ENCODE measurements at places on chromosomes 12 and 14.
A peak's percentile ranks its signal among the peaks of the same experiment; 100 is the strongest.

DNA sequence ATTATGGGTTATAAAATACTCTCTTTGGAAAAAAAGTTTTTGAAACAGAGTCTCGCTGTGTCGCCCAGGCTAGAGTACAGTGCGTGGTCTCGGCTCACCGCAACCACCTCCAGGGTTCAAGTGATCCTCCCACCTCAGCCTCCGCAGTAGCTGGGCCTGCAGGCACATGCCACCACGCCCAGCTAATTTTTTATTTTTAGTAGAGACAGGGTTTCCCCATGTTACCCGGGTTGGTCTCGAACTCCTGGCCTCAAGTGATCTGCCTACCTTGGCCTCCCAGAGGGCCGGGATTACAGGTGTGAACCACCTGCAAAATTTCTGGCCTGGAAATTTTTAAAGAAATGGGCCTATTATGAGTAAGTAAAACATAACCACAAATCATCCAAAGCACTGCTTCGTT is 3.8 kb downstream of the USP15 start:
- DNase-seq: peak; percentile 59

DNA sequence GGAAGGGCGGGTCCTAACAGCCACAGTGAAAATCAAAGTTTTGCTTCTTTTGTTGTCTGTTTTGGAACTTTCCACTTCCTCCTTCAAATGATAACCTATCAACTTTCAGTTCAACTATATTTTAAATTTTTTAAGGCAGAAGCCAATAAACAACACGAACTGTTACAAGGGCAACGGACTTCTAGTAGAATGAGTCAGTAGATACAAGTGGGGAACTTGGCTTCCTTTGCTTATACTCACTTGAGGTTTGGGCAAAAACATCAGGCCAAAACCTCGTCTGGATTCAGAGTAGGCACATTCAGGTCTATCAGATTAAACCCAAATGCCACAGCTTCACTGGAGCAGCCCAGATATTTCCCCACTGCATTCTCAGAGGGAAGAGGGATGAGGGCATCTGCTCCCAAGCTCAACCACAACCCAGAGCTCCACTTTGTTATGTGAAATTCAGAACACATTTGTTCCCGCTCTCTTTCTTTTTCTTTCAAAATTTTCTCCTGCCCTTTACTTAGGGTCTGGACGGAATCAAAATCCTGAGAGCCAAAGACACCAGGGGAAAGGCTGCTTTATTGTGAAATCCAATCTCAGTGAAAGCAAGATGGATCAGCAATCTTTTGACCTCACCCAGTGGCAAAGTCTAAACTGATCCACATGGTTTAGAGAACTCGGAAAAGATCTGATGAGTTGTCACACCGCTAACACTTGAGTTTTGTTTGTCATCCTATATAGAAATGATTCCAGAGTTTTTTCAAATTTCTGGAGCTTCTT is 152.5 kb upstream of the BTG1 start:
- DNase-seq: no peak

- no peak for DNase-seq
Measured at GRCh38 chr12:92439420-92439805, 263.4 kb upstream of the PLEKHG7 start.

- no peak for DNase-seq
Measured at GRCh38 chr12:9856151-9856550, 13.0 kb downstream of the CLEC2B start.

GRCh38 chr12:4701395-4702190 is 18.6 kb upstream of the GALNT8 start:
- DNase-seq: no peak

GRCh38 chr12:93449277-93449676 is 7.5 kb upstream of the UBE2N start:
- DNase-seq: no peak

DNA sequence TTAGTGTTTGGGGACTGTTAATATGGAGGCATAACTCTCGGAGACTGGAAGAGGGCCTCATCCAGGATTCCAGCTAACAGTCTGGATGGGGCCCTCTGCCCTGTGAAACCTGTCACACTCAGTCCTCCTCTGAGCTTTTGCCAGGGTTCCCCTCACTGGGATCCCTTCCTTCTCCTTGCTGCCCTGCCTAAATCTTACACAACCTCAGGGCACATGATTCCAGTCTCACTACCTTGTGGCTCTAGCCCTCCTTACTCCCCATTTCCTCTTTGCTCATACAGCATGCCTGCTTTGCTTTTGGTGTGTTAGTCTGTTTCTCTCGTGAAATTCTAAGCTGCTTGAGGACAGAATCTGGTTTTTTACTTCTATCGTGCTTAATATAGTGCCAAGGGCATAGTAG is 942 bp upstream of the GSG1 start:
- no peak for DNase-seq

GRCh38 chr12:121778567-121779421 is 14.7 kb downstream of the RHOF start:
- DNase-seq: peak; percentile 56

DNA sequence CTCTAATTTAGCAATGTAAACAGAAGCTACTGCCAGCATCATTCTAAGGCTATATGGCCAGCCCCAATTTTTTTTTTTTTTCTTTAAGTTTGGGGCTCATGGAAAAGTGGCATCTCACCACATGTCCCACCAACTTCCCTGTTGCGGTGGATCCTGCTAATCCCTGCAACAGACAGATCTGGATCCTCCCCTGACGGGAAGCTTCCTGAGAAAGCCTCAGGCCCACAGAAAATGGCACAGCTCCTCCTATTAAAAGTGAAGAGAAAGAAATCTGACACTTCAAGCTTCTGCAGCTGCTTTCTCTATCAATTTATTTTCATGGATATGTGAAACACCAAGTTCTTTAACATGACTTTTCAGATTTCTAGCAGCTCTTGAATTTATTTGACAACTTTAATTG is 433.8 kb upstream of the DCN start:
- DNase-seq: no peak

- peak; percentile 63 for DNase-seq
Measured at GRCh38 chr14:102516531-102517391, 7.2 kb upstream of the ANKRD9 start.

DNA sequence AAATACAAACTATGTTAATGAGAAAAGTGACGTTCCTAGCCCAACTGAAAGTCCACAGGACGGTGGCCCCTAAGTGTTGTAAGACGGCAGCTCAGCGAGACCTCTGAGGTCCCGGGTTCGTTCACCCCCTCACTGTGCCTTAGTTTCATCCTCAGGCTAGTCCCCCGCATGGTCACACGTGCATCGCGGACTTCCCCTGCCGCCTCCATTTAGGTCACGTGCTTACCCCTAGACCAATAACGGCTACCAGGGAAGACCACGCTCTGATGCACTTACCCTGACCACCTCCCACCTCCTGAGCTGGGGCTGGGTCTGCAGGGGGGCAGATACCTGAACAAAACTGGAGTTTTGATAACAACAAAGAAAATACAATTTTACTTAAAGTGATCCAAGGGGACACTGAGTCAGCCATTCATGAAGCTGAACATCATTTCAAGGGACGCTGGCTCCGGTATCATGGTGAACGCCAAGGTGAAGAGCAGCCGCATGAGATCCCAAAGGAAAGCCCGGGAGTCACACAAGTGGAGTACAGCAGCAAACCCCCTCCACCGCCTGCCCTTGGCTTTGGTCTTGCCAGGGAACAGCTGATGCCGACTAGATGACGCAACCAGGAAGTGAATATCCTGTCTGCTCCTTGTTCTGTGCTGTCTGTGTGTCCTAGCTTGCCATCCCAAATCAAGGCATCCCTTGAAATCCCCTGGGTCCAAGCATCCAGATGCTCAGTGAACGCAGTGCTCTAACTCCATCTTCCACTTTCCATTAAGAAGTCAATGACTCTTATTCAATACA is 274.1 kb downstream of the PCNX1 start:
- DNase-seq: no peak

DNA sequence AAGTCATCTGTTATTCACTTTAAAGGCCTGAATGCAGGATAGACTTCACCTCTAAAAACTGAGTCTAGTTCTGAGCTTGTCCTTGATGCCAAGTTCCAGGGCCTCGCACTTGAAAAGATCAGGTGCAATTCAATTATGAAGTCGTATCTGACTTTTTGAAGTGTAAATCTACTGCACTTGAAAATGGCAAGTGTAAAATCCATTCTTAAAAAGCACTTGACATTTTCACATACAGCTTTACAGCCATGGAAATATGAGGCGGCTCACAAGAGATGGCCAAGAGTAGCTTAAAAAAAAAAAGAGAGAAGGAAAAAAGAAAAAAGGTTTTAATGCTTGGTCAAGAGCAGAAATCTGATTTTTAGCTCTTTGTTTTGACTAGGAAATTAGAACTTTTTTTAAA is 172.5 kb downstream of the GXYLT1 start:
- DNase-seq: no peak

GRCh38 chr12:95805864-95806671 is 15.5 kb upstream of the NTN4 start:
- no peak for DNase-seq

DNA sequence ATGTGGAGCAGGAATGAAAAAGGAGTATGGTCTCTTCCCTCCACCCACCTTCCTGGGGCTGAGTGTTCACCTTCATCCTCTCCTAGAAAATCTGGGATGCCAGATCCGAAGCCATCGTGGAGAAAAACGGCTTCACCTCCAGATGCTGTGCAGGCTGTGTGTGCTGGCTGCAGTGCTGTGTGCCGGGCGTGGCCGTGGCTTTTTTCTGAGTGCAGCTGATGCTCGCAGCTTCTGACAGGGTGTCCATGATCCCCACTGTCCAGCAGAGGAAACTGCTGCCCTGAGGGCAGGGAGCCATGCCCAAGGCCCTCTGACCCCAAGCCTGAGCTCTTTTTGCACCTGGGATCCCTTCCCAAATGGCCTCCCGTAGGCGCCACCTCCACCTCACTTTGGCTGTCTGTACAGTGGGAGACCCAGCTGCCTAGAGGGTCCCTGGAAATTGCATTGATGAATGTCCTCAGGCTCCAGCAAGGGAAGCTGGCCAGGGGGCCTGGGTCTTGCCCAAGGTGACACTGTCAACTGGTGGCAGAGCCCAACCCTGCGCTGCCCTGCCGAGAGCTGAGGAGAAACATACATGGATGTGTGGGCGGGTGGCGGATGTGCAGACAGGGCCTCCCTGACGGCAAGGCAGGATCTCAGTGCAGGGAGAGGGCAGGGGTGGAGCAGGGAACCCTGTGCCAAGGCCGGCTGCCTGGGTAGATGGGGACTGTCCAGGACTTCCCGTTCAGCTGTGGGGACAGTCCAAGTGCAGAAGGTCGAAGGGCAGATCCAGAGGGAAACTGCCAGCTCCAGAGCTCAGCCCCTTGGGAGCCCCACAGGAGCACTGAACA is 53.3 kb downstream of the BEGAIN start:
- no peak for DNase-seq

- DNase-seq: no peak
Measured at GRCh38 chr12:114287821-114288525, 118.0 kb downstream of the TBX5 start.

- no peak for DNase-seq
Measured at GRCh38 chr12:53518381-53518780, 11.1 kb upstream of the NPFF start.

GRCh38 chr12:132873724-132874123 is 13.7 kb downstream of the CHFR start:
- no peak for DNase-seq

GRCh38 chr14:101496776-101497683 is 64.3 kb upstream of the DIO3 start:
- no peak for DNase-seq

DNA sequence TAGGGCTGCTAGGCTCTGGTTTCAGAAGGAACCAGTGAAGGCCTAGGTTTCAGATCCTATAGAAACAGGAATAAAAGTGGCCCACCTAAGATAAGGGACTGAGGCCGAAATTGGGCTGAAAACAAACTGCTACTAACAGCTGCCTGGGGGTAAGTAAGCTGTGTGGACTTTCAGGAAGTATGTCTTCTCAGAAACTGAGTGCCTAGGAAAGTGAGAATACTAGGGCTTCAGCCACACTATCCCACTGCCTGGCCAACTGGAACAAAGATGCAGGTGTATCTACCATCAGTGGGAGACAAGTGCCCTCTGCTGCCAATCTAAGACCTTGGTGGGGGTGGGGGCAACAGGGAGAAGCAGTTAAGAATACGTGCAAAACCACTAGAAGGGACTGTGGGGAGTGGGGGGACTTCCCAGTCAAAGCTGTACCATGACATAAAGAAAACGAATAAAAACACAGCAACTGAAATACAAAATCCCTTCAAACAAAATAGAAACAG is 82.5 kb downstream of the MED13L start:
- peak; percentile 48 for DNase-seq

GRCh38 chr14:99347561-99347960 is 75.6 kb upstream of the BCL11B start:
- no peak for DNase-seq

GRCh38 chr12:94269316-94269999 is 121.1 kb downstream of the PLXNC1 start:
- no peak for DNase-seq

DNA sequence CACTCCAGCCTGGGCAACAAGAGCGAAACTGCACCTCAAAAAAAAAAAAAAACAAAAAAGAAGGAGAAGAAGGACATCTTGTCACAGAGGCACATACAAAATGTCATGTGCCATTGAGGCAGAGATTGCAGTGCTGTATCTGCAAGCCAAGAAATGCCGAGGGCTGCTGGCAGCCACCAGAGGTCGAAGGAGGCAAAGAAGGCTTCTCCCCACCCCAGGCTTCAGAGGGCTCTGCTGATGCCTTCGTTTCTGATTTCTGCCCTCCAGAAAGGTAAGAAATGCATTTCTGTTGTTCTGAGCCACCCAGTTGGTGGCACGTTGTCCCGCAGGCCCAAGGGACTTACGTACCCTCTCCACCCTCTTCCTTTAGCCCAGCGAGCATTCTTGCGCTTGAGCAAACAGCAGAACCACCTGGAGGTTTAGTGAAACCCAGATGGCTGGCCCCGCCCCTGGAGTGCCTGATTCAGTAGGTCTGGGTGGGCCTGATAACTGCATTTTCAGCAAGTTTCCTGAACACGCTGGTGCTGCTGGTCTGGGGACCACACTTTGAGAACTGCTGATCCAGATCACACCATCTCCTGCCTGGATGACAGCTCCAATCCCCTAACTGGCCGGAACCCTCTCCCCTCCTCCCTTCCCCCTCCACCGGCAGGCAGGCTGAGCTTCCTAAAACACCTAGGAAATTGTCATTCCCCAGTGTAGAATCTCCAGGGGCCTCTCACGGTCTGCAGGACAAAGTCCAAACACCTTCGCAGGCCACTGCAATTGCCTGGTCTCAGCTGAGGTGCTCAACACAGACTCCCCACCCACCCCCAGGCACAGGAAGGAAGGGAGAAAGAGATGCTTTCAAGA is 21.1 kb upstream of the SCARB1 start:
- DNase-seq: peak; percentile 68

DNA sequence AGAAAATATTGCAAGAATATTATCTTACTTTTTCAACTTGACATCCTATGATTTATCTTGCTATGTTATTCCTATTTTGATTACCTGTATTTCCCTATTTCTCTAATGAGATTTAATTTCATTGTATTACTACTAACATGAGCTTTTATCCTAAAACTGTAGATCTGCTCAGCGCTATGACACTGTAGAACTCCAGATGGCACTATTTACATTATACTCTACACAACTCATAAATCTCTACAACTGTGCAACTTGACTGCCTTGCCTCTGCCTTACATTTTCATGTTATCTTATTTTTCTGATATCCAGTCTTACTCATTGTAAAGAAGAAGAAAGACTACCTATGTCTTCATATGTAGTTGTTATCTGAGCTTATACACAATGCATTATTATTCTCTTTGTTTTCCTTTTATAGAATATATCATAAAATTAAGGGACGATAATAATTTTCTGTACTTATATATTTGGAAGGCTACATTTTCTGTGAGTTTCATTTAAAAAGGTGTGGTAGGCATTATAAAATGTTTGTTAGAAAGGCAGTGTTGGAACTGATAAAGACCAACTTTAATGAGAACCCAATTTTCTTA is 24.1 kb downstream of the NUP37 start:
- peak; percentile 28 for DNase-seq

- no peak for DNase-seq
Measured at GRCh38 chr12:27488479-27488878, 35.5 kb upstream of the PPFIBP1 start.
